NCI-H2081 treated with DMSO at 0.1 percent for 48 hours (cell line): ENCODE measurements at places on chromosomes 16 and 17.

GRCh38 chr17:62797959-62798358 lies 10.2 kb downstream of the MARCHF10 start:
- no peak for DNase-seq

DNA sequence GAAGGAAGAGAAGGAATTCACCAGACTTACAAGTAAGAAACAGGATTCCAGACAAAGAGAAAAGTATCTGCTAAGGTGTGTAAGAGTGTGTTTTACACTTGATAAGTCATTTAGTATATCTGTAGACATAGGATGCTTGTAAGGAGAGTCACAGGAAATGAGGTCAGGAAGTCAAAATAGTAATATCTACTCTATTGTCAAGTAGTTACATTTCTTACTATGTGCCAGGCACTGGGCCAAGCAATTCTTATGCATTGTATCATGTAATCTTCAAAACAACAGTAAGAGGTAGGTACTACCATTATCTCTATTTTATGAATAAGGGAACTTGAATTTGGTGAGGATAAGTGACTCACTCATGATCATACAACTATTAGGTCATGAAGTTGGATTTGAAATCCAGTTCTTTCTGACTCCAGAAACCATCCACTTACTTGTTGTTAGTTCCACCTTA lies 129.1 kb downstream of the SNX11 start:
- no peak for DNase-seq

DNA sequence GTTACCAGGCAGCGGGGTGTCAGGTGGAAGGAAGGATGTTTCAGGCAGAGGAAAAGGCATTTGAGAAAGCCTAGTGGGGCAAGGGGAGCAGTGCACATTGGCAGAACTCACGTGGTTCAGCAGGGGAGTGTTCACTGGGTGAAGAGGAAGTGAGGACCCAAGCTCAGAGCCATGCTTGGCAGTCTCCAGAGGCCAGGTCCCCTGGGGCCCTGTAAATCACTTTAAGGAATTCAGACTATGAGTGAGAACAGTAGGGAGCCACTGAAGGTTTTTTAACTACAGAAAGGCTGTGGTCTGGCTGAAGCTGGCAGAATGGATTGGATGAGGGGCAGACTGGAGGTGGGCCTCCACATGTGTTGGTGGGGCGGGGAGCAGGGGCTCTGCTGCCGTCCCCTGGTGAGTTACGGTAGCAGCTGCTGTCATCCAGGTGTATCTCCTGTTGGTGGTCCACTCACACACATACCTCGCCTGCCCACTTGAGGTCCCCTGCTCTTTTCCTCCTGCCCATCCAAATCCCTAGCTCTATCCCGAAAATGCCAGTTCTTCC lies 5.1 kb downstream of the CLEC16A start:
- DNase-seq: no peak

DNA sequence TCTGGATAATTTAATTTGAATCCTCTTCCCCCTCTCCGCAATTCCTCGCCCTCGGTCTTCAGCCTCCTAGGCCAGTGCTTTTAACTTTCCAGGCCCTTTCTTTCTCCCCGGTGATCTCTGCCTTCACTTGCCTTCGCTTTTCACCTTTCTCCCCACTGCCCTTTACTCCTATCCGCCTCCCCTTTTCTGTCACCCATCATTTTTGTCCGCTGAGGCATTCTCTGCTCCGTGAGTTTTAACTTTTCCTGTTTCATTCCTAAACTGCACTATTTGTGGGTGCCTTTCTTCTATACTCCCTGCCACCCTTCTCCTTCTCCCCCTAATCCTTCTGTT lies 729 bp downstream of the LONP2 start:
- no peak for DNase-seq

GRCh38 chr16:85853547-85854545 lies 45.1 kb upstream of the IRF8 start:
- no peak for DNase-seq

DNA sequence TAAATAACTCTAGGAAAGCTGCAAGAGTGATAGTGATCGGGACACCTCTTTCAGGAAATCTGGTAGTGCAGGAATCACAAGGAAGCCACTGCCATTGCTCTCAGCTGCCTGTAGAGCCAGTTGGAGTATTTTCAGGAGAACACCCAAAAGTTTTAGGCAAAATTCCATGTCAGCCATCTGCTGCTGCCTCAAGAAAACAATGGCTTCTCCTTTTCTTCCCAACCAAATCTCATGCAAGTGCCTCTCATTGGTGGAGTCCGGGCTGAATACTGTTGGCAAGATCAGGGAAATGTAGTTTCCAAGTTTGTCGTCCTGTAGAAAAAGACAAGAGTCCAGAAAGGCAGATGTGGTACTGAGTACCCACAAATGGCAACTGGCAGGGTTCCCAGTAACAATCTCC lies 54.9 kb upstream of the TANC2 start:
- no peak for DNase-seq

GRCh38 chr17:6327007-6327406 lies 107.9 kb downstream of the AIPL1 start:
- no peak for DNase-seq

DNA sequence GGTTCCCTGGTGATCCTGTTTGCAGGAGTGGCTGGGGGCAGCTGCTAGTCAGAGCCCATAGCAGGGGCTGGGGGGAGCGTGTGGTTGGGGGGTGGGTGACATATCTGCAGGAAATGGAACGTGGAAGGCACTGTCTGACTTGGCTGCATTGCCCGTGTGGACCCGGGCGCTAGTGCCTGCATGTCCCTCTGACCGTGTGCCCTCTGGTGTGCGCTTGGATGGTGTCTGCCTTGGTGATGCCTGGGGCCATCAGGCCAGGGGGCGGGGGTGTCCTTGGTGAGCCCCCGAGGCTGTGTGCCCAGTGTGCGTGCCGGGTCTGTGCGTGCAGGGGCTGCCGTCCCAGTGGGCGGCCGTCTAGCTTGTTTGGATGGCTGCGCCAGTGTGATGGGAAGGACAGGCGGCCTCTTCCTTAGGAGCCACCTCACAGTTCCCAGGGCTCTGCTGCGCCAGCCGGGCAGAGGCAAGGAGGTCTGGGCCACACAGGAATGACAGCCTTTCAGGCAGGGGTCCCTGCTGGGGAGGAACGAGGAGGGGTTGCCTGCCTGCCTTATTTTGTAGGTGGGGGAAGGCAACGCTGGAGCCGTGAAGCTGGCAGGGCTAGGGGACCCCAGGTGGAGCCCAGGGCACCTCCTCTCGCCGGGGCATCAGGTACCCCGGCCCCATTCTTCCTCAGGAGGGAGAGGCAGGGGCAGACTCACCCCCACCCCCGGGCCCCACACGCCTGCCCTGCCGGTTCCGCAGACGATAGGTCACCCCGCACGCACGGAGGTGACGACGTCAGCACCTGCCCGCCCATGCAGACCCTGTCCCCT lies 693 bp downstream of the NDRG4 start:
- no peak for DNase-seq
